ENCODE measurements at places on chromosomes 3 and 15. TPM values are rescaled to one million over a fixed set of nuclear protein-coding genes. Genes with fewer than 3 reads are reported as not detected.

DNA sequence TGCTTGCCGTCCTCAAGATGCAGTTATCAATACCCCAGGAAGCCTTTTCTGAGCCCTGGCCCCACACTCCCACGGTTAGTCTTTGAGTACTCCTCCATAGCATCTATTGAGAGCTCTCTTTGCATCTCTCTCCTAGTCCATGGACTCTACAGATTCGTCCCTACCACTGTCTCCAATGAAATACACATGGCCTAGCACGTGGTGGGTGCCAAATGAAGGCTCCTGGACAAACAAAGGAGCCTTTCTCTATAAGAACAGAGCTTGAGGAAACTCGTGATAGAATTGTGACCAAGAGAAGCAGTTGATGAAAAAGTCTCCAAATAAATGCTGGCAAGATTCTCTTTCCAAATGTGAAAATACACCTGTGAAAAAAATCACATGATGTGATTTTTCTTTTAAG is 166.1 kb downstream of the GABRG3 start:
- no peak for DNase-seq

DNA sequence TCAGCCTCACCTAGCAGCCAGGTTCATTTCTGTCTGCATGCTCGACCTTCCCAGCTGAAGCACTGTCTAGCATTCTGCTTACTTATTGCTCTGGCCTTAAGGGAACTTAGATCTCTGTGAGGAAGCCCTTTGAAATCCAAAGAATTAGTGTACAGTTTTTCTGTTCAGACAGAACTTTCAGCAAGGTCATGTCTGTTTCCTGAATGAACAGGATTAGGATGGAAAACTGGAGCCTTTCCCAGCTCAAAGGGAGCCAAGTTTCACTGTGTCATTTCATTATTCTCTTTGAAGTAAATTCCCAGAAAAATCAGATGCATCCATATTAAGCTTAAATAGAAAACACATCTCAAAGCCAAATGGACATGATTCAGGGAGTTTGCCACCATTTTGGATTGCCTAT is 457.3 kb upstream of the KCNMB2 start:
- DNase-seq = no peak

DNA sequence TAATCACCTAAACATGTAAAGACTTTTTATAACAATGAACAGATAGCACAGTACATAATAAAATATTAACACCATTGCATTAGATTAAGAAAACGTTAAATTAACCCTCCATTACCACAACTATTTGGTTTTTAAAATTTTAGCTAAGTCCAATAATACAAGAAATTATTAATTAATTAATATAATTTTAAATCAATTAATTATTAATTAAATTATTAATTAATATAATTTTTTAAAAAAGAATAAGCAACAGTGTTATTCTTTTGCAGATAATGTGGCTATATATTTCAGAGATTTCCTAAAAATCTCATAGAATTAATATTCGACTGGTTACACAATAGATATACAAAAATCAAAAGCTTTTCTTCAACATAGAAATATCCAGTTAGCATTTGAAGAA is 82.5 kb downstream of the ECT2 start:
- no peak for DNase-seq

- DNase-seq = no peak
These were observed 39.6 kb downstream of the RASGRF1 start for GRCh38 chr15:79051029-79051428.

Gene ALG3
- polyA plus RNA-seq = 60.8 TPM

DNA sequence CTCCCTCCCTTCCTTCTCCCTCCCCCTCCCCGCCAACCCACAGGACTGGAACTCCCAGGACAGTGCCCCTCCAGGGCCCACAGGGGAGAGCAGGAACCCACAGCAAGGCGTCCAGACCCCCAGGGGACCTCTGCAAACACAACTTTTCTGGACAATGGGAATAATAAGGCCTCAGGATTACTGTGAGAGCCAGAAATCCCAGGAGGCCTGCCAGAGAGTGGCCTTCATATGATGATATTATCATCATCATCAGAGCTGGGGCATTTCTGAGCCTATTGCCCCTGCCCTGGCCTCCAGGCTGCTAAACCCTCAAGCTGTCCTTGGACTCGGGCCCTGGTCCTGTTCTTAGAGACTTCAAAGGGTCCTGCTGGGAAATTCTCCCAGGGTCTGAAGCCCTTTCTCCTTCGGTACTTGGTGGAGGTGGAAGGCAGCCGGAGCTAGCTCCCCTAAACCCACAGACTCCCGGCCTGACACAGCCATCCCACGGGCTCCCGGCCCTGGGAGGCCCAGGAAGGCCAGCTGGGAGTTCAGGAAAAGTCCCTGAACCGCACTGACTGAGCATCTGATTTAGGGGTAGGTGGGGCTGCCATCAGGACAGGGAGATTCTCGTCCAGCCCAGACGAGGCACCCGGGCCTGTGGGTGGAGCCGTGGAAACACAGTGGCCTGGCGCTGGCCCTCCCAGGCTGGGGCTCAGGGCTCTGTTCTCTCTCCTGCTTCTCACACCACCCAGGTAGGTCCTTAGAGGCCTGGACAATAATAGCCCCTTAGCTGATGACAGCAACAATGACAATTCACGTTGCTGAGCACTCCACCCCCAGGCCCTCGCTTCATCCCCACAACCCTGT is 4.9 kb downstream of the CALML4 start:
- no peak for DNase-seq

All from CD14-positive monocyte (primary cell).